ENCODE measurements at places on chromosomes 13 and 19.

DNA sequence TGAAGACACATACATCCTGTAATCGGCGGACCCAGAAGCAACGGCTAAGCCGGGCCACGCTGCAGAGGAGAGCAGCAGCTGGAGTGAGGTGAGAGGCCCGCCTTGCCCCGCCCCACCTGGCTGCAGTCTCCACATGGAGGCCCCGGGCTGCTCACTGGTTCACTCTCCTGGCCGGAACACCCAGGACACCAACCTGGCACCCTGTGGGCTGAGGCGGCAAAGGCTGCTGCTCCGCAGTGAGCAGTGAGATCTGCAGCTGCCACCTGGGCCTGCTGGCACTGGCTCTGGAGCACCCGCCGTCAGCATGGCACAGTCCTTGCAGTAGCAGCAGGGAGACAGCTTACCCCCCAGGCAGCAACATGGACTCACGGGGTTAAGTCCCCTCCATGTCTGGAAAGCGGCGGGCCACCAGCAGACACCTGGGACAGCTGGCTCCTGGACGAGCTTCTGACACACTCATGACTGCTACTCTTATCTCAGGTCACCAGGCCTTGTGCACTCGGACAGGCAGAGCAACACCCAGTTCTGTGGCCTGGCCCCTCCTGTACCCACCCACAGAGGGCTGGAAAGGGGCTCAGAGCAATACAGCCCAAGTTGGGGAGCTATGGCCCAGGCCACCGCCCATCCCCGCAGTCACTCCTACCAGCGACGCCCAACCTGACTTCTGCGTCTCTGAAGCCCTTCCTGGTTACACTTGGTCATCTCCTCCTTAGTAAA, 13.2 kb upstream of the KPTN start:
- DNase-seq, result no peak

DNA sequence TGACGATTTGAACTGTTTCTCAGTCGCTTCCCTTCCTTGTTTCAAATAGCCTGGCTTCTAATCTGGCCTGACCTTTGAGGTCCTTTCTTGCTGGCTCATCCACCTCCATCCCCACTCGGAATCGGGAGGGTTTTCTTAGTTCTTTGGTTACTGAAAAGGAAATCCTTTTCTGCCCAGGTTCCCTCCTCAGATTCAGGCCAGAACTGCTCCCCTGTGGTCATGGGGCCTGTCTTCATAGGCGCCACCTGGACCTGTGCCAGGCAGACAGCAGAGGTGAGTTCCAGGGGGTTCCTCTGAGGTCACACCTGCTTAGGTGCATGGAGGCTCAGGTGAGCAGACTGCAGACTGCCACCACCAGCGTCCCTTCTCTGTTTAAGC, 62.4 kb downstream of the AKAP11 start:
- DNase-seq, result no peak

- DNase-seq, result no peak
Observed at GRCh38 chr13:112345826-112346172, 30.4 kb upstream of the SPACA7 start.

GRCh38 chr13:90416519-90416918, 931.0 kb upstream of the MIR17HG start:
- DNase-seq, result no peak

- no peak for DNase-seq
Observed at GRCh38 chr13:82747291-82747690, 1135.0 kb downstream of the SLITRK1 start.

DNA sequence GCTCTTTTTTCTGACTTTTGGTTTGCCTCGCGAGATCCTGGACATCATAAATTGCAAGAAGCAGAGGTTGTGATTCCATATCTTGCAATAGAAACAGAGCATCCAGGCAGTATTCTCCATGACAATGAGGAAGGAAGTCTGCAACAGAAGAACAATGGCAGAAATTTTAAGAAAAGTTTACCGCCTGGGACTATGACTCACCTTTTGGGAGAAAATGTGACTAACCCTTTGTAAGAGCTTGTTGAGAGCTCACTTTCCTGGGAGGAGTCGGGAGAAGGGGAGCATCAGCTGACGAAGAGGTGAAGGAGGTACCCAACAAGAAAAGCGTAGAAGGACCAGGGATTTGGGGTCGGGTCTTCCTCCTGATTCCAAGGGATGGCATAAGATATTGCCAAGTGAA, 34.3 kb upstream of the TNFSF11 start:
- no peak for DNase-seq

GRCh38 chr13:100269837-100270236, 180.9 kb downstream of the PCCA start:
- no peak for DNase-seq

DNA sequence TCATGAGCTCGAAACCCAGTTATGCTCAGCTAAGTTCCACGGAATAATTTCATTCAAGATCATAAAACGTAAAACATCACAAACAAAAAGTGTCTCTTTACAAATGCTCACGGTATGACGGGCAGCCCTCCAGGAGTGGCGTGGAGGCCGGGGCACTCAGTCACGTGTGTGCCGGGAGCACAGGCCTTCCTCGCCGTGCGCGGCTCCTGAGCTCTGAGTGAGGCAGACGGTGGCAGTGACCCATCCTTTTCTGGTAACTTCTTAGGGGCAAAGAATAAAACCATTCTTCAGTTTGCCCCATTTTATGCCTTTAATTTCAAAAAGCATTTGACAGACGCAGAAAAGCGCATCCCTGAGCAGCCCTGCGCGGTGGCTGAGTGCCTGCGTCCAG, 72.8 kb downstream of the ATP11A start:
- DNase-seq, result no peak

DNA sequence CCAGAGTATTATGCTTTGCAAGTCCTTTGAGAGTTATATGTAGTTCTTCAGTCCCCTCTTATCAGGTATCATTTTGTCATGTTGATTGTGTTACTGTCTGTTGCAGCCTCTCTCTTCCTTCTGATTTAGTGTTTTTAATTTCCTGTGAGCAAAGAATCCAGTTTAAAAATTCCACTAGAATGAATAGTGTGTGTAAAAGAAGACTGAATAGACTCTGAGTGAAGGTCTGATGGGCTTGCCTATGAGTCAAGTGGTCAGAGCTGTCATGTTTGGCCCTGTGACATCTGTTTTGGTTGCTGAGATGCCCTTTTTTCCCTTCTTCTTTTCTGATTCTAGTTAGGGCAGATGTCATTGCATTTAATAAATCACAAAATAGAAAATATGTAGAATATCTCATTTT, 23.3 kb upstream of the KCTD4 start:
- DNase-seq, result no peak

DNA sequence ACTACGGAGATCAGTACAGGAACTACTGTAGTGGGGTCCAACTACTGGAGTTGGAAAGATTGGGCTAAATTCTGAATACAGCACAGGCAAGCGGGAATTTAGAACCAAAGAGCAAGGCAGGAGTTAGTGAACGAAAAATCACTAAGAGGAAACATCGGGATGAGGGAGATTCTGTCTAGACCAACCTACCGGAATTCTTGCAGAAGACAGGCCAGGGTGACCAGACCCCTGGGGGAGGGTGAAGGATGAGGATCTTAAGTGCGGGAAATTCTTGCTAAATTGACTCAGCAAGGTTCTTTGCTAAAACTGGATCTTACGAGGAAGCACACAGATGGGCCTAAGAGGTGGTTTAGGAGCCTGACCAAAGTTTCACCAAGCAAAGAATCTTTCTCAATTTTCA, 13.2 kb upstream of the PSPC1 start:
- DNase-seq, result no peak

DNA sequence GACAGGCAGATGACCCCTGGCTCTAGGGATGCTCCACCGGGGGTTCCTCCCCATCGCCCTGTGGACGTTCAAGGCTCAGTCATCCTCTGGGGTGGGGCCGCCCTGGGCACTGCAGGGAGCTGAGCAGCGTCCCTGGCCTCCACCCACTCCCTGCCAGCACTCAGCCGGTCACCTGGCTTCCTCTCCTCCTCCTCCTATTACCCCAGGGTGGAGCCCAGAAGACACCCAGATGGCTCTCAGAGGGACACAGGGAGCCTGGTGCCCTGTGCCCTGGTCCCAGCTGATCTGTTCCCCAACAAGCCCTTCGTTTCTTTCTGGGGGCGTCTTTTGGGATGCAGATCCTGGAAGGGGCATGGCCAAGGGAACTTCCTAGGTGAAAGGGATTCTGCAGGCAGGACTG, 3.7 kb upstream of the MKNK2 start:
- DNase-seq, result no peak

GRCh38 chr19:44672226-44672625, 944 bp downstream of the CEACAM19 start:
- DNase-seq, result no peak

DNA sequence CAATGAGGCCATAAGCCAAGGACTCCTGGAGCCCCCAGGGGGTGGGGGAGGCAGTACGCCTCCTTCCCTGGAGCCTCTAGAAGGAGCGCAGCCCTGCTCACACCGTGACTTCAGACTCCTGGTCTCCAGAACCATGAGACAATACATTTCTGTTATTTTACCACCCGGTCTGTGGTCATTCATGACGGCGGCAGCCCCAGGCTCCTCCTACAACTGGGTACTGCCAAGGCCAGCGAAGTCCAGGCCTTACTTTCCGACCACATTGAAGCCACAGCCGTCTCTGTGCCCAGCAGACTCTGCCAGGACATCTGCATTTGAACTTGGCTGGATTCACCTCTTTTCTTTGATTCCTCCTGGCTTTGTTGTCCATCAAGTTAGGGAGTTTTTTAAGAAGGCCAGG, 10.5 kb downstream of the GNG7 start:
- no peak for DNase-seq

DNA sequence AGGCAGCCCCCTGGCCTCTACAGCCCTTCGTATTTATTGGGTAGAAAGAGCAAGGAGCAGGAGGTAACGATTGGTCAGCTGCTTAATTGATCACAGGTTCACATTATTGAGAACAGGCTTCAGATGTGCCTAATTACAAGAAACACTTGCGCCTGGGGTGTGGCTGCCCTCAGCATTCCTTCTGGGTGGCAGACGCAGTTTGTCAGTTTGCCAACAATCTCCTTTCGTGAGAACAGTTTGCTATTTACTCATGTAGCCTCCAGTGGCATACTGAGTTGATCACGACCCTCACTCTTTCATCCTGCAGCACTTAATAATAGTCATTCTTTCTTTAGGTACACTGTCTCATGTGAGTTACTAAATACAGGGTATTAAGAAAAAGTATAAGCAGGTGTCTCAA, 985.6 kb downstream of the SLITRK5 start:
- no peak for DNase-seq

GRCh38 chr19:50173127-50173526, 10.0 kb upstream of the IZUMO2 start:
- DNase-seq, result no peak

DNA sequence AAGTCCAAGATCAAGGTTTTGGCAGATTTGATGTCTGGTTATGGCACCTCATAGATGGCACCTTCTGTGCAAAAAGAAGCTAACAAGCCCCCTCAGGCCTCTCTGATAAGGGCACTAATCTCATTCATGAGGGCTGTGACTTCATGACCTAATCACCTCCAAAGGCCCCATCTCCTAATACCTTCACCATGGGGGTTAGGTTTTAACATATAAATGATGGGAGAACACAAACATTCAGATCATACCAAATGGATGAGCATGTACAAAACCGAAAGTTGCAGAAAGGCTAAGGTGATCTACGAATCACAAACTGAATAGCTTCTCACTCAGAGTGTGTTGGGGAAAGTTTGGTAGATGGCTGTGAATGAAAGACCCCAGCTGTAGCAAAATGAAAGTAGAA, 217.4 kb downstream of the TBC1D4 start:
- DNase-seq, result no peak

Data from stimulated activated CD4-positive, alpha-beta T cell treated with anti-CD3 and anti-CD28 coated beads, Interleukin-2, amount 100 ng/mL, for 4 hours (primary cell).